Neural progenitor cell (in vitro differentiated cells): ENCODE measurements at places on chromosomes 3 and 15.

DNA sequence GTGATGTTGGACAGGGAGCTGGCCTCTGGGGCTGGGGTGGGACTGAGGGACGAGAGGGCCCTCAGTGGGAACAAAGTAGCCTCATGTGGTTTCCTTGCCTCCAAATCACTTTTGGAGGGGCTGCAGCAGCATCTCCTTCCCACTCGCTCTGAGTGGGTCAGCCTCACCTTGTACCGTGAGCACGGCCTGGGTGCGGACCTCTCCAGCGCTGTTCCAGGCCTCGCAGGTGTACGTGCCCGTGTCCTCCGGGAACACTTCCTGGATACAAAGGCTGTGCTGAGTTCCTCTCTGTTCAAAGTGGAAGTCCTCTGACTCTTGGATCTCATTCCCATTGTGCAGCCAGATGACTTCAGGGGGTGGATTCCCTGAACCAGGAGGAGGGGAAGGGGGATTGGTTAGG lies 123.7 kb upstream of the HACD2 start:
- no peak for DNase-seq

GRCh38 chr3:134807189-134807588 lies 12.1 kb downstream of the EPHB1 start:
- no peak for DNase-seq

- no peak for DNase-seq
Measured at GRCh38 chr3:141153679-141153966, 78.0 kb upstream of the PXYLP1 start.

GRCh38 chr3:169513672-169514071 lies 149.8 kb downstream of the MECOM start:
- no peak for DNase-seq

DNA sequence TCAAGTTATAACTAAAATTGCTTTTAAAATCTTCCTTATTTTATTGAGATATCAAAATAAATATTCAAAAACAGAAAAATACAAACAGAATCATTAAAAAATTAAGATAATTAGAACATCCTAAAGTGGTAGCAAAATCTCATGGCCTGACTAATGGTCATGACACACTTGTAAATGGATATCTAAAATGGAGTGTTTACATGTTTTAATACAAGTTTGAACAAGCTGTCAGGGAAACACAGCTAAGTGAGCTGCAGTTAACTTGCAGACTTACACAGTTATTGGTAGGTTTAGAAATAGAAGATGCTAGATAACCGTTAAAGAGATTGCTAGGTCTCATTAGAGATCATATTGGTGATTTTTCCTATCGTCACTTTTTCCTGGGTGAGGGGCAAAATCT lies 242.3 kb downstream of the LPP start:
- no peak for DNase-seq

DNA sequence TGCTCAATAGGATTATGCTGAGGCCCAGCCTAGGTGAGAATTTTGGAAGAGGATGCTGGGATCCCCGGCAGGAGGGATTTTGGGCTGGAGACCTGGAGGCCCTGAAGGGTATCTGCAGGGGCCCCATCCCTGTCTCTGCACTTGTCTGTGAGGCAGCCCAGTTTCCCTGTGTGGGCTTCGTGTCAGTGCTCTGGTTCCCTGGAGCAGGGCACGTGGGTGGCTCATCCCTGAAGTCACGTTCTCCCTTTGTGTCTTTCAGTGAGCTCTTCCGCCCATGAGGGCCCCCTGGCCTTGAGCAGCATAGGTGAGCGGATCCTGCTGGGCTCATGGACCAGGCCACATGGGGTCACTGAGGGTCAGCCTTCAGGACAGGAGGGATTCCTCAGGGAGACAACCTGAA lies 217.9 kb downstream of the SNRPN start:
- DNase-seq: no peak

GRCh38 chr15:48242015-48242414 lies 35.9 kb downstream of the SLC12A1 start:
- DNase-seq: no peak

- no peak for DNase-seq
Measured at GRCh38 chr3:127113571-127113891, 79.4 kb upstream of the PRR23E start.

GRCh38 chr3:194536871-194537637 lies 50.3 kb upstream of the ATP13A3 start:
- DNase-seq: no peak

DNA sequence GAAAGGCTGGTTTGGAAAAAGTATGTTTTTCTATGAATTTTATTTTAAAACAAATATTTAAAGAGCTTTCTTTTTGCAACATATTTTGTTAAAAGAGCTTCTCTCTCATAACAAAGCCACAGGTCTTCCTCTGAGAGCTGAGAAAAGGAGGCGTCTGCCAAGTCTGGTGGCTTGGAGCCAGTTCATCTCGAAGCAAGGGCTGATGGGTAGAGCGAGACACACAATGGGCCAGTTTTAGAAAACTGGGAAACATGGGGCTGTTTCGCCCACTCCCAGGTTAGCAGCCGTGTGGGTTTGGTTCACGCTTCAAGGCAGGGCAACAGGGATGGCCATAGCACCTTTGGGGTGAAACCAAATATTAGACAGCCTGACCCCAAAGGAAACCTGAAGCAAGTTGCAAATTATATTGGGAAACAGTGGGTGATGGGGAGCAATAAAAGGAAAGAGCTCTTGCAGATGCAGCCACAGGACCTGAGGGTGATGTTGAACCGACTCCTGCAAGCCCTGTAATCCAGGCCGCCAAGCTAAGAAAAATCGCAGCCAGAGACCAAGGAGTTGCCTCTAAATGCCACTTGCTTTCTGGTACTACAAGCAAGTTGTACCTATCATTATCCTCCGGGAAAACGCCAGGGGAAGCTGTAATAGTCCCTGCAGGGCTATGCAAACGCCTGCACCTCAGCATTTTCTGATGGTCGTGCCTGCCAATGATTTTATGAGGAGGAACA lies 88.4 kb upstream of the GALNT15 start:
- DNase-seq: no peak

DNA sequence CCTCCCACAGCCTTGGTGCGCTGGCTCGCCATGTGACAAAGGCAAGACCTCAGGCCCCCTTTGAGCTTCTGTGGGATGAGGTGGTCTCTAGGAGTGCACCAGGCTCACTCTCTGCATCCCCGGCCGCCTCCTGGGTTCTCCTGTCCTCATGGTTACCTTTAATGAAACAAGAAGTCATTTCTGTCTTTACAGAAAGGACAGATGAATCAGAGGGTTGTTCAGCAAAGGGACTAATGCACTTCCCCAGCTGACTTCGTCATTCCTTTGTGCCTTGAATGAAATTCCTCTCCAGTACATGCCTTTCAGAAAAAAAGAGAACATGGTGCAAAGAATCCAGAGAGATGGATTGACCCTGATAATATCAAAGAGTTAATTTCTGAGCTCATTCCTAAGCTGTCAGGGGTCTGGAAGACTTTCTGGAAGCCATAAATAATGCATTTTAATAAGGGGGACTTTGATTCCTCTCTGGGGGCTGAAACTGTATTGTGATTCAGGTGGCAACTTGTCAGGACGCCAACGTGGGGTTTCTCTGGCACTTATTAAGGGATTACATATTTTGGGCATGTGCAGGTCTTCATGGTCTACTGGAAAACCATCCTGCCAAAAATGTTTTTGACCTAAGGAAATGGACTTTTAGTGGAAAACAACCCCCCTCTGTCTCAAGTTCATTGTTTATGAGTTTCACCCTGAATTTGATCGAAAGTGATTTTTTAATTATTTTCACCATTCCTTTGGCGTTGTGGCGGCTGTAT lies 122.7 kb downstream of the FBLN2 start:
- no peak for DNase-seq

DNA sequence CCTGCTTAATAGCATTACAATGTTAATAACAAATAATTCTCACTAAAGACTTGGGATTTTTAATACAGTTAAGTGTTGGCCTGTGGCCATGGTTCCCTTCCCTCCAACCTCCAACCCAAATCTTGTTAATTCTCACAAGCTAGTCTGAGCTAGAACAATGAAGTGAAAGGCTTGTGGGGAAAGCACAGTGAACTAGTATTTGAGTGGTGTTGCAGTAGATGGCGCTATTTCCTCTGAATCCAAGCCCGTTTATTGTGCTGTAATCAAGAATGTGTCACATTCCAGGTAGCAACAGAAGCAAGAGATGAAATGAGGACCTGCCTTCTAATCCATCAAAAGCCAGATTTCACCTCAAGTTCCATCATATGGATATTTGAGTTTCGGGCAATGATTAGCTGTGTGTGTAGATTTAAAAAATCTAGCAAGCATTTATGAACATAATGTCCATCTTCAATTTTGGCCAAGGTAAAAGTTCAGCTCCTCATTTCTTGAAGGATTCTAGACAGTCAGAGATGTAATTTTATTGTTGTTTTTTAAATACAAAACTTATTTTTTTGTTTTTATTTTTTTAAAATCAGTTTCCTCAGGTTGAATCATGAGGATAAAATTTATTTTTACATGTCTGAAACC lies 160.7 kb downstream of the SQOR start:
- peak; percentile 88 for DNase-seq

GRCh38 chr3:53236112-53236841 lies 19.5 kb downstream of the TKT start:
- DNase-seq: no peak

GRCh38 chr3:123802007-123802625 lies 82.0 kb downstream of the MYLK start:
- no peak for DNase-seq

DNA sequence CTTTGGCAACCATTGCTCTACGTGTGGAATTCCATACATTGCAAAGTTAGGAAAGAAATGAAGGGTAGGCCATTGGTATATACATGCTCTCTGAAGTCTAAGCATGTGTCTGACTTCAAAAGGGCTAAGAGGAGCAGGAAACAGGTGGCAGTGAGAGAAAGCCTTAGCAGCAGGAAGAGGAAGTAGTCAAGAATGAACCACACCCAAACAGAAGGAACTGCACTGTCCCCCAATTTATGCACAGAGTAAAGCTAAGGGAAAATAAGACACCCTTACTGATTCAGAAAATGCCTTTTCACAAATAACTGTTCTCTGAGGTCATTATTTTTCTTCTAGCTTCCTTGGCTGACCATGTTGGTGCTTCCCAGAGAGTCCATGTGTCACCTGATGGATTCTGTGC lies 575.4 kb downstream of the NTRK3 start:
- DNase-seq: no peak

DNA sequence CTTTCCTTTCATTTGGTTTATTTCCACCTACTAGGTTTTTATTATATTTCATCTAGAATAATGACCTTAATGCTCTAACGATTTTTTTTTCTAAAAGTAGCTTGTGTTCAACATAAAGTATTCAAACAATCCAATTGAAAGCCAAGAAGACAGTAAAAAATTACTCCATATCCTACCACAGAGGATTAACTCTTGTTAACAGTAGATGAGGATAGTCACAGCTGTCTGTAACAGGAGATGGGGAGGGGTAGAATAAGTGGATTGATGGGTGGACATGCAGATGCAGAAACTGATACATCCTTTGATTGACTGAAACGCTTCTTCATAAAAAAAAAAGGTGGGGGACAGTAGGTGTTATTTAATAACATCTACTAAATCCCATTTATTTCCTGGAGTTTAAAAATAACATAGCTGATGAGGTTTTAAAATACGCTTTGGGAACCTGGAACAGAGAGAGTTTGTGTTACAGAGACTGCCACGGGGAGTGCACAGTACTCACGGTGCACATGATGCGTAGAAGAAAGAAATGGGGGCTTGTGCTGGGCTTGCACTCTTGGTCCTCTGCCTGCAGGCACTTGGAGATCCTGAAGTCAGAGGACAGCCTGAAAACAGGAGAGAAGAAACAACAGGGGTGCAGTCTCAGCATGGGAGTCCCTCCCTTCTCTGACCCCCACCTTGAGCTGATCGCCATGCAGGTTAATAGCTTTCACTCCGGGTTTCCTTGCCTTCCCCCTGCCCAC lies 226.7 kb downstream of the THSD4 start:
- DNase-seq: no peak

- no peak for DNase-seq
Measured at GRCh38 chr3:124772081-124772831, 42.0 kb downstream of the UMPS start.

DNA sequence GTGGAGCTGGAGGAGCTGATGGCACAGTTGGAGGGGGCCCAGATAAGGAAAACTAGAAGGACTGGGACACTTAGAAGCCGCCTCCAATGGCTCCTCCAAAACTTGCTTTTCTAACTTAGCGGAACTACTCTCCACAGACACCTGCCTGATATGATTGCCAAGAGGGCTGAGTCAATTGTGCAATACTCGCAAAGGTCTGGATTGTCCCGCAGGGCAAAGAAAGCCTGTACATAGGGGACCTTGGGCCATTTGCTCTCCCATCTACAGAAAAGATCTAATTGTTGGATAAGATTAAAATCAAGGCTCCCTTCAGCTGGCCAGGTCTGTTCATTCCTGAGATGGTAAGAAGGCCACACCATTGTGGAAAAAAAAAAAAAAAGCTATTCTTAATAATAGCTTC lies 69.7 kb upstream of the ATP11B start:
- no peak for DNase-seq
